Central memory CD8-positive, alpha-beta T cell (primary cell): ENCODE measurements at places on chromosomes 16 and 17.

DNA sequence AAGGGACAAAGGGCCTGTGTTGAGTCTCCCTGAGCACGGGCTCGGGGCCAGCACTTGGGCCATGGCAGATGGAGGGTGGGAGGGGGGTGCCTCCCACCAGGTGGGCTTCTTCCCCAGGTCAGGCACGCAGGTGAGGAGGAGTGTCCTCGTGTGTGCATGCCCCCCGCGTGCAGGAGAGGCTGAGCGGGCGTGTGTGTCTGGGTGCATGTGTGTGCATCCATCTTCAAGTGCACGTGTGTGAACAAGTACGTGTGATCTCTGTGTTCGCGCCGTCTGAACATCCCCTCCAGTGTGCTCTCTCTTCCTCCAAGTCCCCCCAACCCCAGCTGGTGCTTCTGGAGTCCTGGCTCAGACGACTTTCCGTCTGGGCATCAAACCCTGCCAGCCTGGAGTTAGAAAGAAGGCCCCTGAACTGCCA, 2.7 kb upstream of the ZG16B start:
- DNase-seq: no peak
- H3K4me1 ChIP-seq: no peaks in the 10 kb centered on the region
- no peak overlapping the region for H3K4me3 ChIP-seq

- no peak overlapping the region for H3K4me3 ChIP-seq
- no peak for DNase-seq
- no peak overlapping the region for H3K27ac ChIP-seq
Measured at GRCh38 chr17:13962716-13963240, 106.5 kb upstream of the COX10 start.

DNA sequence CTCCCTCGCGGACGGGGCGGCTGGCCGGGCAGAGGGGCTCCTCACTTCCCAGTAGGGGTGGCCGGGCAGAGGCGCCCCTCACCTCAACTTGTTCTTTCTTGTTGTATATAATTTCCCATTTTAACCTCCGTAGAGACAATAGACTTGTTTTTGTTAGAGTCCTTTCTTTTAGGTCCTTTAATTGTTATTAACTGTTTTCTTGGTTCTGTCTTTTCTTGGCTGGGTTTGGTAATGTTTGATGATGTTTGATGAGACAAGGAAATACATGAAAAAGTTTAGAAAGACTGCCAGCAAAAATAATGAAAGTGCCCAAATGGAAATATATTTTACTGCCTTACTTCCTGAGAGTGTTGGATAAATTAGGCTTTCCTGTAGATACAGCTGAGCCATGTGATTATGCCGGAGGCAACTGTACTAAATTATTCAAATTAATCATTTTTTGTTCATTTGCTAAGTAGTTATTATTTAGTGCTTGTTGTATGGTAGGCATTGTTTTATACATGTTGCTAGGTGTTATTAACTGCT, 30.9 kb downstream of the PRPSAP2 start:
- H3K27me3 ChIP-seq: no peaks in the 10 kb centered on the region
- H3K4me1 ChIP-seq: peaks cover 5% of the 10 kb centered on the region
- H3K36me3 ChIP-seq: peaks cover 55% of the 10 kb centered on the region
- H3K4me3 ChIP-seq: no peak overlapping the region
- no peak overlapping the region for H3K27ac ChIP-seq

GRCh38 chr17:77264617-77265230, 124.0 kb downstream of the SEC14L1 start:
- no peak overlapping the region for H3K27ac ChIP-seq
- H3K36me3 ChIP-seq: no peaks in the 10 kb centered on the region
- H3K4me3 ChIP-seq: no peak overlapping the region
- no peak for DNase-seq
- H3K4me1 ChIP-seq: no peaks in the 10 kb centered on the region
- H3K27me3 ChIP-seq: peaks cover 18% of the 10 kb centered on the region

- H3K4me3 ChIP-seq: no peak overlapping the region
- peaks cover 2% of the 10 kb centered on the region for H3K36me3 ChIP-seq
- no peak overlapping the region for H3K27ac ChIP-seq
- peaks cover 13% of the 10 kb centered on the region for H3K27me3 ChIP-seq
- no peaks in the 10 kb centered on the region for H3K4me1 ChIP-seq
Measured at GRCh38 chr17:2549392-2550211, 37.9 kb upstream of the METTL16 start.

GRCh38 chr17:67737145-67737544, 19.4 kb downstream of the NOL11 start:
- no peaks in the 10 kb centered on the region for H3K27me3 ChIP-seq
- H3K36me3 ChIP-seq: peaks cover 77% of the 10 kb centered on the region
- H3K4me3 ChIP-seq: no peak overlapping the region
- no peak overlapping the region for H3K27ac ChIP-seq

GRCh38 chr16:53281280-53281679, 153.0 kb upstream of the RBL2 start:
- H3K4me1 ChIP-seq: no peaks in the 10 kb centered on the region
- H3K4me3 ChIP-seq: no peak overlapping the region
- no peak overlapping the region for H3K27ac ChIP-seq
- DNase-seq: no peak
- no peaks in the 10 kb centered on the region for H3K27me3 ChIP-seq

GRCh38 chr17:66169839-66170238, 22.1 kb downstream of the CEP112 start:
- H3K36me3 ChIP-seq: no peaks in the 10 kb centered on the region
- H3K4me1 ChIP-seq: no peaks in the 10 kb centered on the region
- H3K27me3 ChIP-seq: no peaks in the 10 kb centered on the region
- no peak overlapping the region for H3K4me3 ChIP-seq

GRCh38 chr17:36813957-36814563, 123.2 kb upstream of the LHX1 start:
- H3K27ac ChIP-seq: no peak overlapping the region
- no peak overlapping the region for H3K4me3 ChIP-seq
- no peaks in the 10 kb centered on the region for H3K4me1 ChIP-seq
- DNase-seq: no peak
- peaks cover 2% of the 10 kb centered on the region for H3K36me3 ChIP-seq
- peaks cover 94% of the 10 kb centered on the region for H3K27me3 ChIP-seq

DNA sequence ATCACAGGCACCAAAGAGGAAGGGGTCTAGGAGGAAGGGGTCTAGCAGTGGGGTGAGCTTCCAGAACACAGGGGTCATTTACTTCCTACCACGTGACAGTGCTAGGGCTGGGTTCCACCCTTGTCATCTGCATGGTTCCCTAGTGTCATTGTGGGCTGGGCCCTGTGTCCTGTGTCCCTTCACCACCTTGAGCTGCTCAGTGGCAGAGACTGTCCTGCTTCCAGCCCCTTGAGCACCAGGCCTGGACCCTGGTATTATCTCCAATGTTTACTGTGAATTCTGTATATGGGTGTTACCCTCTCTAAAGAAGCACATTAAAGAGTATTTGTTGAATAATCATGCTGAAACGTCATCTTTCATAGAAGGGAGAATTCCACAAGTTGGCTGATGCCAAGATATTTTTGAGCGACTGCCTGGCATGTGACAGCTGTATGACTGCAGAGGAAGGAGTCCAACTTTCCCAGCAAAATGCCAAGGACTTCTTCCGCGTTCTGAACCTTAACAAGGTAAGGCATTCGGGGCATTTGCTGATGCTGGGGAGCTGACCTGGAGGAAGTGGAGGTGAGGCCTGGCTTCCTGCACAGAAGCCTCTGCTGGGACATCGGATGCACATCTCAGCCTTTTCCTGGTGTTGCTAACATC, 5.5 kb downstream of the NARF start:
- peak overlapping the region; percentile 55 for H3K27ac ChIP-seq
- H3K27me3 ChIP-seq: no peaks in the 10 kb centered on the region
- no peak overlapping the region for H3K4me3 ChIP-seq
- peaks cover 46% of the 10 kb centered on the region for H3K36me3 ChIP-seq
- no peak for DNase-seq
- H3K4me1 ChIP-seq: peaks cover 46% of the 10 kb centered on the region

GRCh38 chr17:79965806-79966205, 69.9 kb downstream of the TBC1D16 start:
- no peaks in the 10 kb centered on the region for H3K4me1 ChIP-seq
- H3K27ac ChIP-seq: peak overlapping the region; percentile 7
- no peak overlapping the region for H3K4me3 ChIP-seq
- peaks cover 24% of the 10 kb centered on the region for H3K27me3 ChIP-seq
- no peak for DNase-seq

GRCh38 chr17:79778504-79779083, 646 bp downstream of the CBX2 start:
- peaks cover 8% of the 10 kb centered on the region for H3K4me1 ChIP-seq
- peak overlapping the region; percentile 44 for H3K27ac ChIP-seq
- H3K36me3 ChIP-seq: peaks cover 8% of the 10 kb centered on the region
- peak overlapping the region; percentile 86 for H3K4me3 ChIP-seq

DNA sequence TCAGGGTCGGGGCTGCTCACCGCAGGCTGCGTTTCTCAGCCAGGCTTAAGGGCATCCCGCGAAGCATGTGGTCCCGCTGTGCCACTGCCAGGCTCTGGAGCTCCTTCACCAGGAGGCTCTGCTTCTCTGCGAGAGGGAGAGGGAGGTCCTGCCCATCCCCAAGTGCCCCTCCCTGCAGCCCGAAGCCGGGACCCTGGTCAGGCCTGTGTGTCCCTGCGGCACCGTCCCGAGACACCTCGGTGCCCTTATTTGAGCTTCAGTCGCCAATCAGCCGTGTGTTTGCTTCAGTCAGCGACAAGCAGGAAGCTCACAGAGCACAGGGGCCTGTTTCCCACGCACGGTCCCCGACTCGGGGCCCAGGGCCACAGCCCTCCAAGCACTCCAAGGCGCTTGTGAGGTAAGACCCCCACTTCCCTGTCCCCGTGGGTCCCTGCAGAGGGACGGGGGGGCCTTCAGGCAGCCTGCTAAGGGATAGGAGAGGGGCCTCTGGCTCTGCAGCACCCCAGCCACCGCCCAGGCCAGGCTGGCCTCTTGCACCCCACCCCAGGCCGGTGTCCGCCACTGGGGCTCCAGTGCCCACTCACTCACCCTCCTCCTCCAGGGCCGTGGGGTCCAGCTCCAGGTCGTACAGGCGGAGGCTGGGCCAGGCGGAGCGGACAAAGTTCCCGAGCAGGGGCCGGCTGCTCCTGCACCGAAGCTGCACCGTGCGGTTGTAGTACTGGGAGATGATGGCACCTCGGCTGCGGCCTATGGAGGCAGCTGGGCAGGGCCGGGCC, 3.2 kb downstream of the TMC6 start:
- peak overlapping the region; percentile 100 for H3K4me3 ChIP-seq
- H3K27me3 ChIP-seq: no peaks in the 10 kb centered on the region
- no peak for DNase-seq

DNA sequence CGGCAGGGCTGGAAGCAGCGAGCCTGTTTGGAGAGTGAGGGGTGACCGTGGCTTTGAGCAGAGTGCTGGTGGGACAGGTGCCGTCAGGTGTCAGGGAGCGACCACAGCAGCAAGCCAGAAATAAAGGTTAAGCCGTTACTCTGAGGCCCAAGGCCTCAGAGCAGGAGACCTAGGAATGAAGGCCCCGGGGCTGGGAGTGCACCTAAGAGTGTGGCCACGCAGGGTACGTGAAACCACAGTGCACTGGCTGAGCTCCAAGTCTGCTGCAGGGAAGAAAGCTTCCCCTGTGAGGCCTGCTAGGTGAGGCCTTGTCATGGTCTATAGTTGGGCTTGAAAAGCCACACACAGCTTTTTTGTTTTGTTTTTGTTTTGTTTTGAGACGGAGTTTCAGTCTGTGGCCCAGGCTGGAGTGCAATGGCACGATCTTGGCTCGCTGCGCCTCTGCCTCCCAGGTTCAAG, 8.7 kb downstream of the CLUAP1 start:
- peak; percentile 57 for DNase-seq
- H3K36me3 ChIP-seq: peaks cover 6% of the 10 kb centered on the region
- H3K27ac ChIP-seq: peak overlapping the region; percentile 73
- H3K4me3 ChIP-seq: peak overlapping the region; percentile 16
- H3K27me3 ChIP-seq: no peaks in the 10 kb centered on the region
- H3K4me1 ChIP-seq: peaks cover 27% of the 10 kb centered on the region

- H3K36me3 ChIP-seq: peaks cover 2% of the 10 kb centered on the region
- H3K4me1 ChIP-seq: peaks cover 36% of the 10 kb centered on the region
- no peak for DNase-seq
- no peak overlapping the region for H3K27ac ChIP-seq
- H3K4me3 ChIP-seq: no peak overlapping the region
Measured at GRCh38 chr17:17711641-17712162, 30.4 kb downstream of the RAI1 start.

DNA sequence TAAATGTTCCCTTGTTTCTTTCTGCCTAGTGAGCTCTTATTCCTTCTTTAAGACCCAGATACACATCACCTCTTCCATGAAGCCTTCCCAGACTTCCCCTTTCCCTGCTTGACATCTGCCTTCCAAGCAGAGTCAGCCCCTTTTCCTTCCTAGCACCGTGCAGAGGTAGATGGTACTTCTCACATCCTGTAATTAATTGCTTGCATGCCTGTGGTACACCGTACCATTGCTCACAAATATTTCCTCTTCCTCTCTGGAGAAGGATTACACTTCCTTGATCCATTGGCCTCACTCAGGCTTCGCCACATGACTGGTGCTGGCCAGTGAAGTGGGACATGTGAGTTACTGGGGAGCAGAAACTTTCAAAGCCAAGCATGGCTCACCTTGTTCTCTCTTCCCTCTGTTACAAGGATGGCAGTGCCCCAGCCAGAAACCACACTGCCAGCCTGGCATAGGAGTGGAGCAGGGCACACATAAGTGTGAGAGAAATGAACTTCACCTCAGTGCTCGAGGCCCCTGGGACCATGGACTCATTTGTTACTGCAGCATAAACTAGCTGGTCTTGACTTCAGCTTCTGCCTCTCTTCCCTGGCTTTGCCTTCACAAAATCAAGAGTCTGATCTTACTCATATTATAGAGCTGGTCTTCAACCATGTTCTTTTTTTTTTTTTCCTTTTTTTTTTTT, 44.0 kb downstream of the SOST start:
- peak overlapping the region; percentile 52 for H3K4me3 ChIP-seq
- H3K36me3 ChIP-seq: no peaks in the 10 kb centered on the region
- H3K27me3 ChIP-seq: peaks cover 67% of the 10 kb centered on the region

DNA sequence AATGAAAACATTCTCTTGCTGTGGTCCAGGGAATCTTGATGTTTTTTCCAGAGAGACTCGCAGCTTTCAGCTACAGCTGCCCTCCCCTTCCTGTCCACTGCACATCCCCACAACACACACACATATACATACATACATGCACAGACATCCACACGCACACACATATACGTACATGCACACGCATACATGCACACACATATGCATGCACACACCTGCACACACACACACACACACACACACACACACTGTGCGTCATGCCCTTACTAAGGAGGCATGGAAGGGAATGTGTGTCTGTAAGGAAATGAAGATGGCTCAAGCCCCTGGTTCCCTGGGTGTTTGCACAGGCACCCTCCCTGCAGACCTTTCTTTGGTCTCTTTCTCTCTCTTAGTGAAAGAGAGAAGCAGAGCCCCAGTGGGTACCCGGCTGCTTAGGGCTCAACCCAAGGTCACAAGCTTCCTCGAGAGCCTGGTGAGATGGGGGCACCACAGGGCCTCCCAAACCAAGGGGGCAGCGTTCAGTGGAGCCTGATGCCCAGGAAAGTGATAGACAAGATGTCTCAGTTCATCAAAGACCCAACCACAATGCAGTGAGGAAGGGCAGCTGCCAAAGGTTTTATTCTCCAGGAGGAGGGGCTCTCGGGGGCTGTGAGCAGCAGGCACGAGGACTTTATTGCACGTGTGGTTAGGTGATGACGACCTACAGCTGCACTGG, 33.3 kb downstream of the TNFRSF13B start:
- no peak for DNase-seq
- no peak overlapping the region for H3K4me3 ChIP-seq
- peak overlapping the region; percentile 22 for H3K27ac ChIP-seq
- H3K36me3 ChIP-seq: no peaks in the 10 kb centered on the region
- peaks cover 7% of the 10 kb centered on the region for H3K27me3 ChIP-seq
- H3K4me1 ChIP-seq: no peaks in the 10 kb centered on the region
